ENCODE measurements at places on chromosomes 4 and X. TPM values are rescaled to one million over a fixed set of nuclear protein-coding genes. Genes with fewer than 3 reads are reported as not detected.

- DNase-seq: no peak
These were observed 46.0 kb downstream of the UGT2A3 start for GRCh38 chr4:68905598-68905938.

DNA sequence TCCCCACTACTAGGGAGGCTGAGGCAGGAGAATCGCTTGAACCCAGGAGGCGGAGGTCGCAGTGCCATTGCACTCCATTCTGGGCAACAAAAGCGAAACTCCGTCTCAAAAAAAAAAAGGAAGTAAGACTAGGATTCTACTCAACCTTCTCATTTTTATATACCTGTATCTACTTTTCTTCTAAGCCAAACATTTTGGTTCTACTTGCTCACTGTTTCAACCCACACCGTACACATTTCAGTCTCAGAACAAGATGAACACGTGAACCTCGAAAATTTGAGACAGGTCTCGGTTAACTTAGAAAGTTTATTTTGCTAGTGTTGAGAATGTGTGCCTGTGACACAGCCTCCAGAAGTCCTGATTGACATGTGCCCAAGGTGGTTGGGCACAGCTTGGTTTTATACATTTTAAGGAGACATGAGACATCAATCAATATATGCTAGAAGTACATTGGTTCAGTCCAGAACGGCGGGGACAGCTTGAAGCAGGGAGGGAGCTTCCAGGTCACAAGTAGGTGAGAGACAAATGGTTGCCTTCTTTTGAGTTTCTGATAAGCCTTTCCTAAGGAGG lies 3.7 kb downstream of the ADD1 start:
- no peak for DNase-seq

- no peak for DNase-seq
These were observed 83.7 kb downstream of the ZNF330 start for GRCh38 chr4:141304346-141304745.

- DNase-seq: no peak
These were observed 26.1 kb downstream of the RBM46 start for GRCh38 chr4:154807042-154807630.

DNA sequence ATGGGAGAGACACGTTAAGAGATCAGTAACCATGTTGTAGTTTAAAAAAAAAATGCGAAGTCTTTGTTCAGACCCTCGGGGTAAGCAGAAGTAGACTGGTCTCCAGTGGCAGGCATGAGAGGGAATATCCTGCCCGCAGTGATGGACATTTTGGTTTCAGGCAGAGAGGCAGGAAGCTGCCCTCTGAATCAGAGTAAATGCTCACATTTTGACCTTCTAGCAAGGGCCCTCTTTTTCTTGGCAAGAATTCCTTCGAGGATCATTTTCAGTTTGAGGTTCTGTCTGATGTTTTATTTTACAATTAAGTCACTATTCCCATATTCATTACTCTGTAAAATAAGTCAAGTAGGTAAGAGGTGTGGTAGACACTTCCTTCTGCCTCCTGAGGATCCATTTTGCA lies 28.4 kb downstream of the SORBS2 start:
- no peak for DNase-seq

DNA sequence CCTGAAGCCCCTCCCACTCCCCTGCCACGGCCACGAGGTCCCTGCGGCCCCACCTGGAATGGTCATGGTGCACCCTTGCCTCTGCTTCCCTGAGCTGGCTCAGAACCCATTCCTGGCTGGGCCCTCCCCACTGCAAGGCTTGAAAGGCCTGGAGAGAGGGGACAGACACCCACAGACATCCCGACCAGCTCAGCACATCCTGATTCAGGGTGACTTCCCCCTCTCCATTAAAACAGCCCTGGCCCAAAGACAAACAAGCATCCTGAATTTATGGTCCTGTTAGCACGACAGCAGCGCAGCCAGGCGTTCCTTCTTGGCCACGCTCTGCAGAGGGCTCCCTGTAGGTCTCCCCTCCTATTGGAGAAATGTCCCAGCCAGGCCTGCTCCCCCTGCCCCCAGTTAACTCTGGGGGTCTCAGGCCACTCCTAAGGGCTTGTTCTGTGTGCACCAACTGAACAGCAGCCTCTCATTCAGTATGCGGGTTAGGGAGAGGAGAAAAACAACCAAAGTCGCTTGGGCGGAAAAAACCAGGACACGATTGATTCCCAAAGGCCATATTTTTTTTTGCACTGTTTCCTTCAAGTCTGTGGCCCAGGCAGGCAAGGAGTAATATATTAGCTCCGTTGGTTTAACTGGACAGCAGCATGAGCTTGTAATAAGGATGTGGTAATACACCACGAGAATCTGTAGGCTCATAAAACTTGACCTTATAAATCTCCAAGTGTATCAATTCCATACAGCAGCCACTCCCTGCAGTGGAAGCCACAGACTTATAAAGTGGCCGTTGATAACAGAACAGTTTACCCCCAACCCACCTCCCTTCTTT lies 106.7 kb upstream of the MSX1 start:
- peak; percentile 56 for DNase-seq

DNA sequence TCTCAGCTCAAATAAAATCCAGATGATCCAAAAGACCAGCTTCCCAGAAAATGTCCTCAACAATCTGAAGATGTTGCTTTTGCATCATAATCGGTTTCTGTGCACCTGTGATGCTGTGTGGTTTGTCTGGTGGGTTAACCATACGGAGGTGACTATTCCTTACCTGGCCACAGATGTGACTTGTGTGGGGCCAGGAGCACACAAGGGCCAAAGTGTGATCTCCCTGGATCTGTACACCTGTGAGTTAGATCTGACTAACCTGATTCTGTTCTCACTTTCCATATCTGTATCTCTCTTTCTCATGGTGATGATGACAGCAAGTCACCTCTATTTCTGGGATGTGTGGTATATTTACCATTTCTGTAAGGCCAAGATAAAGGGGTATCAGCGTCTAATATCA lies 18.7 kb upstream of the TLR8 start:
- DNase-seq: no peak

DNA sequence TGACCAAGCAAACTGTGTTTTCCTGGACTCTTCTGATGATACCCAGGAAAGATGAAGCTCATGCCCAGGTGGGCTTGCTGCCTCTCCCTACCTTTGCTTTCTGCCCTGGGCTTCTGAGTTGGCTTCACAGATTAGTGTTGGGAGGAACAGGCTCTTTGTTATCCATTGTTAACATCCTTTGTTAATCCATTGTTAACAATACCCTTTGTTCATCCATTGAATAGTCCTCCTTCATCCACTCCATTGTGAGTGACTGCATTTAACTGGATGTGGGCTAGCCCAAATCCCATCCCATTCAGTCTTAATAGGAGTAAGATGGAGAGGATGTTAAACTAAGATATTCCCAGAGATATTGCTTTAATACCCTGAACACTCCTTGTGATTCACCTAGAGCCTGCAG lies 199.0 kb upstream of the LNX1 start:
- DNase-seq: no peak

GRCh38 chr4:71595576-71596108 lies 188.2 kb downstream of the GC start:
- DNase-seq: no peak

DNA sequence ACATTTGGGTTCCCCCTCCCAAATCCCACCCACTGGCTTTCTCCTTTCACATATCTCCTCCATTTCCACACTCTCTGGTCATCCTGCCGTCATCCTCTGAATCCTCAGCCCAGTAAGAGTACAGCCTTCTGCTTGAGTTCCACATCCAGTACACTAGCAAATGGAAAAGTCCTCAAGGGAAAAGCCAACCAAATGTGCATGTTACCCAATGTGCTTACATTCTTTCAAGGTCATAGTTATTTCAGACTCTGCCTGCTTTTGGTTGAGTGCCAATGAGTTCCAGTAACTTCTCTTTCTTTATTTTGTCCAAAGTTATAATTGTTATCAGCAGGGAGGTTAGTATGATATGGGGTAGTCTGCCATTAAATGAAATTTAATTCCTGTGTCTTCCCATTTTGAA lies 78.1 kb downstream of the SRPX start:
- no peak for DNase-seq

GRCh38 chr4:151853034-151853433 lies 92.2 kb upstream of the GATB start:
- DNase-seq: no peak

- DNase-seq: no peak
These were observed 71.6 kb downstream of the STX18 start for GRCh38 chr4:4470208-4470607.

DNA sequence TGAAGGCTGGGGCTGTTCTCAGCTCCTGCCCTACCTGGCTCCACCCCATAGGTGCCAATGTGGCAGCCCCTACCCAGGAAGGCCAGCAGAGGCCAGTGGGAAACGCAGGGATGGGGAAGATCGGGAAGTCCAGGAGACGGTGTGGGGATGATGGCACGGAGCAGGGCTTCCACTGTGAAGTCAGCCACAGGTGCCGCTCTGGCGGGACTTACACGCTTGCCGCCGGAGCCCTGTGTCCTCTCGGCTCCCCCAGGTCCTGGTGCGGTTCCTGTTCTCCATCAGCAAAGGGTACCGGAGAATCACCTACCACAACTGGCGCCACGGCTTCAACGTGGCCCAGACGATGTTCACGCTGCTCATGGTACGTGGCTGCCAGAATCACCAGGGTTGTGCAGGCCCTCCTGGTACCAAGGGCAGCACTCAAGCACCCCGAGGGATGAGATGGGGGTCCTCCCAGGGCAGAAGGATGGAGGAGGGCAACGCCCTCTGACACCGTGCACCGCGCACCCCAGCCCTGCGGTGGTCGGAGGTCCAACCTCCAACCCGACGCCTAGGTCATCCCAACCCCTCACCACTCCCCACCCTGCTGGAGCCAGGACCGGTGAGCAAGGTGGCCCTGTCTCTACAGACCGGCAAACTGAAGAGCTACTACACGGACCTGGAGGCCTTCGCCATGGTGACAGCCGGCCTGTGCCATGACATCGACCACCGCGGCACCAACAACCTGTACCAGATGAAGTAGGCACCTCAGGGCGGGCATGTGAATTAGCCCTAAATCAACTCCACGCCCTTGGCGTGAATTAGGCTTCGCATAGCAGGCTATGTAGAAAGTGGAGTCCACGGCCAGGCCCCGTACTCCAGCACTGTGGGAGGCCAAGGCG lies 12.0 kb downstream of the ATP5ME start:
- DNase-seq: no peak

DNA sequence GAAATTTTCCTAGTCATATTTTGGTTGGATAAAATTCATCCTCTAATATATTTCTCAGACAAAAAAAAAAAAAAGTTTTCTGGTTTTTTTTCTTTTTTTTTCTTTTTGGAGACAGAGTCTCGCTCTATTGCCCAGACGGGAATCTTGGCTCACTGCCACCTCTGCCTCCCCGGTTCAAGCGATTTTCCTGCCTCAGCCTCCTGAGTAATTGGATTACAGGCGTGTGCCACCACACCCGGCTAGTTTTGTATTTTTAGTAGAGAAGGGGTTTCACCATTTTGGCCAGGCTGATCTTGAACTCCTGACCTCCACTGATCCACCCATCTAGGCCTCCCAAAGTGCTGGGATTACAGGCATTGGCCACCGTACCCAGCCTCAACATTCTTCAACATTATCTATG lies 432.7 kb upstream of the PABPC4L start:
- no peak for DNase-seq

- DNase-seq: peak; percentile 65
These were observed at the start of gene ING2 for GRCh38 chr4:183504930-183505610. Gene ING2 (plus strand): TSS chr4:183505058. CDS start chr4:183505196, 138 bp downstream.

DNA sequence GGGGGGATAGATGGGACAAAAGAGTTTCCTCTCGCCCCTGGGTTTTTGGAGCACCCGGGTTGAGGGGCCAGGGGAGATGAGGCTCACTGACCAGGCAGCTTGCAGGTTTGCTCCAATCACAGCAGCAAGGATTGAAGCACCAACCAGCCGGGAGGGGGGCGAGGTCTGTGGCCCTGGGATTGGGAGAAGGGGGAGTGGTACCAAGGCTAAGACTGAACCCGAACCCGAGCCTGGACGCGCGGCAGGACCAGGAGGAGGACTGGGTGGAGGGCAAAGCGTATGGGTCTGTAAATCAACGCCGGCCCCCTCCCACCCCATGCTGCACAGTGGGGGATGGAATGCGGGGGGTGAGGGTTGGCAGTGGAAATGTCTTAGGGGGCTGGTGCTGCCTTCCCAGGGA lies 3.5 kb downstream of the SOX3 start:
- no peak for DNase-seq

DNA sequence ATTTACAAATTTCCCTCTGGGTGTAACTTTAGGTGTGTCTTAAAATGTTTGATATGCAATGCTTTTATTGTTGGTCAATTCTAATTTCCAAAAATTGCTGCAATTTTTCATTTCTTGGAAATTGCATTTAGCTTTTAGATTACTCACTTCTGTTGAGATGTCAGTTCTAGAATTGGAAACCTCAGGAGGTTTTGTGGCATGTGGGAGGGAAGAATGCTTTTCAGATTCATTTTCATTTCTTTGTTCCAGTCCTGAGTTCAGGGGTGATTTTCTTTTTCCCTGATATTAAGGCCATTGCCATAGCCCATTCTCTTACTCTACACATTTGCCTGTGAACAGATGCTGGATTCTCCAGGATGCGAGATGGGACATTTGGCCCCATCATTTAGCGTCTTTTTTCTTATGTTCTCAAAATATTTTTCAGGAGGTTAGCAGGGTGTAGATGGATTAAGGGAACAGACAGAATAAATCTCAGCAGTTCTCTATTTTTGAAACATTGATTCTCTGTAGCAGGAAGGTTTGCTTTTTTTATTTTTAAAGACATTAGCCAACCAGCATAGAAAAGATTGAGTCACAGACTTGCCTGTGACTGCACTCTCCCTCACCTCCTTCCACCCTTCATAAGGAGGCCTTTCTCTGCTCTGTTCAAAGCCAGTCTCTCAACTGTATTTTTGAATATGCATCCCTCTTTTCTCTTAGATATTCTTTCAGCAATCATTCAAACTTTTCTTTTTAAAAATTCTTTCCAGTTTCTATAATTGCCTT lies 238.4 kb upstream of the ANXA3 start:
- no peak for DNase-seq

GRCh38 chrX:151713849-151714248 lies 2.0 kb upstream of the FATE1 start:
- no peak for DNase-seq

DNA sequence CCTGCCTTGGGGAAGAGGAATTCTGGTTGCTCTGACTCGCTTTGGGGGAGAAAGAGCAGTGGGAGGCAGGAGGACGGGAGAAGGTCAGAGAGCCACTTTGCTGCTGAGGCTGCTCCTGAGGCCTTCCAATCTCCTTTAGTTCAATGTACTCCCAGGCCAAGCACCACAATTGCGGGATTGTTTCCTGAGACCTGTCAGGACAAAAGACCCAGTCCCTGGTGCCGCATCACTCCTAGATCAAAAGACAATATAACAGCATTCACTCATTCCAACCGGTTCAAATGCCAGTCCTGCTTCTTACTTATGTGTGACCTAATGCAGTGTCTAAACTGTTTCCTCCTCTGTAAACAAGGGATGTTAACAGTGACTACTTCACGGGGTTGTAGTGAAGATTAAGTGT lies 106.4 kb downstream of the TRIML1 start:
- DNase-seq: no peak

The FAT4 gene
- polyA plus RNA-seq: 30.4 TPM

The NXF2B gene
- 0.52 TPM for polyA plus RNA-seq

The MAGEA10 gene
- polyA plus RNA-seq: not detected

The MUC7 gene
- polyA plus RNA-seq: 0.14 TPM

The TCP11X2 gene
- 0.75 TPM for polyA plus RNA-seq

The TKTL1 gene
- polyA plus RNA-seq: 0.49 TPM

Data from left renal cortex interstitium (tissue), 4 donors.